Dermis microvascular lymphatic vessel endothelial cell (primary cell): ENCODE measurements at places on chromosomes 12 and 14.
A peak's percentile ranks its signal among the peaks of the same experiment; 100 is the strongest.

DNA sequence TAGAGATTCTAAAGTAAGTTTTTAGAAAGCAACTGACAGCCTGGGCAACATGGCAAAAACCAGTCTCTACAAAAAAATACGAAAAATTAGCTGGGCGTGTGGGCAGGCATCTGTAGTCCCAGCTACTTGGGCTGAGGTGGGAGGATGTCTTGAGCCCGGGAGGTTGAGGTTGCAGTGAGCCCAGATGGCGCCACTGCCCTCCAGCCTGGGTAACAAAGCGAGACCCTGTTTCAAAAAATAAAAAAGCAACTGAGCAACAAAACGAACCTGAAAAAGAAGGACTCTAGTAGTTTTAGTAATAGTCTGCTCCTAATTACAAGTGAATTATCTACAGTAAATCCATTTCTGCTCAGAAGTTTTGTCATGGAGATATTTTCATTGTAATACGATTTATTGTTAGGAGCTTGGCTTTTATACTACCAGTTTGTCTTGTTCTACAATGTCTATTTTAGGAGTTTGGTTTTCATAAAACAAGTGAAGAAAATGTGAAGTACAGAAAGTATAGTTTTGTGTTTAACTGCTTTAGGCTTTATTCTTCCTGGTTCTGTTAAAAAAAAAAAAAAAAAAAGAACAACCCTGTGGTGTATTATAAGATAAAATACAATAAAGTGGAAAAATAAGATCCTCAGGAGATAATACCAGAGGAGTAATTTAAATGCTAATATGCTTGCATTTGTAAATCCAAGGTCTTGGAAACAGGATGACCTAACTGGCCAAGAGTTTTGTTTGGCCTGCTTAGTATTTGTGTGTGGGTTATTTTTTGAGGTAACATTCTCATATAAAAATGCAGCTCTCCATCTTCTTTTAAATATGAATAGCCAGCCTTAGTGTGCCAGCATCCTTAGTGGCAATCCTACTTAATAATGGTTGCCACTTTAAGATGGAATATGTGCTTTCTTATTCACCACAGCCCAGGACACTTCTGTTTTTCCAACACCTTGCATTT is 2.8 kb downstream of the TMX1 start:
- DNase-seq: no peak

- no peak for DNase-seq
Measured at GRCh38 chr12:124719231-124719630, 144.4 kb downstream of the SCARB1 start.

DNA sequence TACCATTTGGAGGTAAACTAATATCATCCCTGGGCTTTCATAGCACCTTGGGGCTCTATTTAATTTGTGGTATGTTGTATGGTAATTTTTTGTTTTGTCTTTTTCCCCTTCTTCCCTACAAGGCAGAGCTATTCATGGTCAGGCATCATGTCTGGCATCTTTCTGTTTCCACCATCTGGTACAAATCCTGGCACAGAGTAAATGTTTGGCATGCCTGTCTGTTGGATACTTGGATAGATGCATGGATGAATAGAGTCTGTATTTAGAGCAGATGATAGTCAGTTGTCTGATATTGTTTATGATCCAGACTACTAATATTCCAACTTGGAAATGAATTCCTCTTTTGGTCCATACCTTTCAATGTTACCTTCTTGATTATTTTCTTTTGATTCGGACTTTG is 139.8 kb downstream of the NEDD1 start:
- no peak for DNase-seq

- DNase-seq: peak; percentile 55
Measured at GRCh38 chr12:31000751-31001150, 72.9 kb upstream of the DDX11 start.

DNA sequence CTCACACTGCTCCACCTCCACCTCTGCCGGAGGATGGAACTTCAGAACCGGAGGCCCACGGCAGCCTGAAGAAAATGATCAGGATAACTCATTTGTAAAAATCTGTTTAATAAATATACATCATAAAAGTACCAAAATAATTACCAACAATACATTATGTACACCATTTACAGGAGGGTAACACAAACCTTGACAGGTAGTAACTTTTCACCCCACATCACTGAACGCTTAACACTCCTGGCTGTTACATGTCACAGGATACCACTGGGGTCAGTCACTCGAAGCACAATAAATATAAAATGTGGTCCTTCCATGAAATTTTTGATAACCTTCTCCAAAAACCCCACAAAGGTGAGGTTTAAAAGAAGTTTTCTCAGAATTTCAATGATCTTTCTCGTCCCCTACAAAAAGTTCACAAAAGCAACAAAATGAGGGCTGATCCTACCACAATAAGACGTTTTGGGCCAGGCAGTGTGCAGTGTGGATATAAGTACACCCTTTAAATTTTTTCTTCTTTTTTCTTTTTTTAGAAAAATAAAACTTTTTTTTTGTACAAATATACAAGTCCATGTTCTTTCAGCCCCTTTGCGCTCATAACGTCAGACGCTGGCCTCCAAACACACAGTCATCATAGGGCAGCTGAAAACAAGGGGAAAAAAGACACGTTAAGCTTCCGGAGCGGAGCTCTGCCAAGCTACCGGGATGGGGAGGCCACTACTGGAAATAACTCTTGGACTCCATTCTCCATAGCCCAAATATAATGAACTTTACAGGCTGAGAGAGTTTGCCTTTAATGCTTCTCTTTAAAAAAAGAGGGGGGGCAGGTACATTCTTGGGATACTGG is 2.9 kb downstream of the NFKBIA start:
- DNase-seq: peak; percentile 90

- DNase-seq: no peak
Measured at GRCh38 chr12:47190905-47191304, 111.1 kb upstream of the AMIGO2 start.
